ENCODE measurements at places on chromosomes 12 and 14.

DNA sequence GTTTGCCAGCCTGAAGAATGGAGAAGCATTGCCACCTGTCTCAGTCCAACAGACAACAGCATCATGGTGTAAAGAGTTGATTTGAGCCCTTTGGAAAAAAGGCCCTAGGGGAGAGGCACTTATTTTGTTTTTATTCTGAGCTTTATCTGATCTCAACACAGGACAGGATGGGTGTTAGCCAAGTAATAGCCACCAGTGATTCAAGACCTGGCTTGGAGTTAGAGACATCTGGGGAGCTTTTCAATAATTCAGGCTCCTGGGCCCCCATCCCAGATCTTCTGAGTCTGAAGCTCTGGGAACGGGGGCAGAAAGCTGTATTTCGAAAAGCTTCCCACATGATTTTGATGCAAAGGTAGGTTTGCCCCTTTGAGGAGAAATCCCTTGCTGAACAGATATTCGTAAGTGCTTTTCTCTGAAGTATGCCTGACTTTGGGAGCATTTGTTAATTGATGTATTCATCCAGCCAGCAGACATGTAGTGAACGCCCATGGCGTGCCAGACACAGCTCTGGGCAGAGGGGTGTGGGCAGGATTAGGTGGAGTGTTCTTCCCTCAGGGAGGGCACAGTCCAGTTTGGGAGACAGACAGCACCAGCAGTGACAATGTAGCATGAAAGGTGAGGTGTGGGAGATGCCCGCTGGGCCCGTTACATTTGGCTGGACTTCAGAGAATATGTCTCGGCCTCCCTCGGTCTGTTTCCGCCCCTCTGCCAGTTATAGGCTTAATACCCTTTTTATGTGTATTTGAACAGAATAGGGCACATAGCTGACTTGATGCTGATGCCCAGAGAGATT is 72.5 kb downstream of the TSPAN9 start:
- DNase-seq: no peak

DNA sequence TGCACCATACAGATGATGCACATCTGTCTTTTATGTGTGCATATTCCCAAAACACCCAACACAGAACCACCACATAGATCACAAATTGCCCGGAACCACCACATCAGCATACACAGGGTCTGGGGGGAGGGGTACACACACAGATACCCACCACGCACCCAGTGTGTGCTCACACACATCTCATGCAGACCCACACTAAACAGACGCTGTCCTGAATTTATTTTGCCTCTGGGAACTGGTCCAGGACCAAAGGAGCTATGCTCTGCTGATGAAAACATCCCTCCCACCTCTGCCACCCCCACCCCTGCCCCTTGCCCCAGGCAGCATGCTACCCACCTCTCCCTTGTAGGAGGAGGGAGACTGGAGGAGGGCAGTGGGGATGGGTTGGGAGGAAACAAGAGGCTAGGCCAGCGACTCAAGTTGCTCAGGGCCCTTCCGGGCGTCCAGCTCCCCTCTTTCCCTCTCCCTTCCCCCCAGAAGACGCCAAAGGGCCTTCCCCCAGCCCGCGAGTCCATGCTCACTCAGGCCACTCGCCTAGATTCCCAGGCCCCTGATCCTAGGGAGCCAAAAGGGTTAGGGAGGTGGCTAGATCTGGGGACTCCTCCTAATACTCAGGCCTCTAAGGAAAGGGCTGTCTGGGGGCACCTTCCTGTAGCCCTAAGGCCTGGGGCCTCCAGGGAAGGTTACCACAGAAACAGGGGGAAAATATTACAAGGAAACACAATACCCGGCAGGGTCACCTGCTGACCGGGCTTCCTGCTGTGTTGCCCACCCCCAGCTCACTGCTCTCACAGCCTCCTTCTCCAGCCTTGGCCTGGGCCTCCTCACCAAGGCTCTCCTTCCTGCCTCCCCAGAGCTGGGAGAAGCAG is 3.1 kb downstream of the HDAC7 start:
- peak; percentile 48 for DNase-seq

- DNase-seq: no peak
Observed at GRCh38 chr12:84738481-84738972, 174.1 kb downstream of the SLC6A15 start.

GRCh38 chr14:102723650-102724049 is 53.6 kb upstream of the TRAF3 start:
- no peak for DNase-seq

DNA sequence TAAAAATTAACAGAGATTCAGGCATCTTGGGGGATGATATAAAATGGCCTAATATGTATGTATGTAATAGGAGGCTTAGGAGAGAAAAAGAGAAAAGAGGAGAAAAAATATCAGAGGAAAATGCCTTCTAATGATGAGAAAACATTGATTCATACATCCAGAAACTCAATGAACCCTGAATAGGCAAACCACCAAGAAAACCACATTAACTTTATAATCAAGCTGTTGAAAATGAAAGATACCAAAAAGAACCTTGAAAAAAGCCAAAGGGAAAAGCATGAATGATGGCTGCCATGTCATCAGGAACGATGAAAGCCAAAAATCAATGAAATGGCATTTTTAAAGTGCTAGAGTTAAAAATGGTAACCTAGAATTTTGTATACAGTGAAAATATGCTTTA is 180.2 kb downstream of the EPS8 start:
- no peak for DNase-seq

DNA sequence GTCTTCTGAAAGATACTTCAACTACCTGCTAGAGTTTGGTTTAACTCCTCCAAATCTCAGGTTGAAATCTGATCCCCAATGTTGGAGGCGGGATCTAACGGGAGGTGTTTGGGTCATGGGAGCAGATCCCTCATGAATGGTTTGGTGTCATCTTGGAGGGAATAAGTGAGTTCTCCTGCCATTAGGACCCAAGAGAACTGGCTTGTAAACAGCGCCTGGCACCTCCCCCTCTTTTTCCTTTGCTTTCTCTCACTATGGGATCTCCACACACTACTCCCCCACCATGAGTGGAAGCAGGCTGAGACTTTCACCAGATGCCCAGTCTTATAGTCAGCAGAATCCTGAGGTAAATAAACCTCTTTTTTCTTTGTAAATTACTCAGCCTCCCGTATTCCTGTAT is 2.5 kb downstream of the CNIH1 start:
- DNase-seq: no peak

- no peak for DNase-seq
Observed at GRCh38 chr14:74723134-74723533, 10.2 kb downstream of the FCF1 start.

DNA sequence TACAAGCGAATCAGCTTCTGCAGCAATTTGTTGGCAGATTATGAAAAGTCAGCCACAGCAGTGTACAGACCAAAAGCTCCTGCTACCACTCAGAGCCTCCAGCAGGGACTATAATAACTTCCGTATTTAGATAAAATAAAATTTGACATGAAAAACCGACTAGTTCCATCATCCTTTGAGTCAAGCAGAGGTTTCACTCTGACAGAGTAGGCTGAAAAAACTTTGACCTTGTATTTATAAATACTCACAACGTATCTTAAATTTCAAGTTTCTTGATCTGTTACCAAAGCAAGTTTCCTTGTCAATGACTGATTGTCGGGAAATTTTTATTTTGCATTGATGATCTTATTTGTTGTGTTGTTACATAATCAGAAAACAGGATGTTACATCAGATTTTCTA is 283.4 kb downstream of the DAD1 start:
- DNase-seq: no peak

GRCh38 chr14:79279645-79280597 is 931.4 kb downstream of the DIO2 start:
- DNase-seq: no peak
